ENCODE measurements at places on chromosomes 3 and 15. TPM values are rescaled to one million over a fixed set of nuclear protein-coding genes. Genes with fewer than 3 reads are reported as not detected.

FBXW12 gene
- not detected for polyA plus RNA-seq

RETNLB gene
- not detected for polyA plus RNA-seq

MME gene
- polyA plus RNA-seq, result 61.7 TPM

- DNase-seq, result no peak
These were observed 123.4 kb downstream of the SSR3 start for GRCh38 chr3:156431334-156432124.

DNA sequence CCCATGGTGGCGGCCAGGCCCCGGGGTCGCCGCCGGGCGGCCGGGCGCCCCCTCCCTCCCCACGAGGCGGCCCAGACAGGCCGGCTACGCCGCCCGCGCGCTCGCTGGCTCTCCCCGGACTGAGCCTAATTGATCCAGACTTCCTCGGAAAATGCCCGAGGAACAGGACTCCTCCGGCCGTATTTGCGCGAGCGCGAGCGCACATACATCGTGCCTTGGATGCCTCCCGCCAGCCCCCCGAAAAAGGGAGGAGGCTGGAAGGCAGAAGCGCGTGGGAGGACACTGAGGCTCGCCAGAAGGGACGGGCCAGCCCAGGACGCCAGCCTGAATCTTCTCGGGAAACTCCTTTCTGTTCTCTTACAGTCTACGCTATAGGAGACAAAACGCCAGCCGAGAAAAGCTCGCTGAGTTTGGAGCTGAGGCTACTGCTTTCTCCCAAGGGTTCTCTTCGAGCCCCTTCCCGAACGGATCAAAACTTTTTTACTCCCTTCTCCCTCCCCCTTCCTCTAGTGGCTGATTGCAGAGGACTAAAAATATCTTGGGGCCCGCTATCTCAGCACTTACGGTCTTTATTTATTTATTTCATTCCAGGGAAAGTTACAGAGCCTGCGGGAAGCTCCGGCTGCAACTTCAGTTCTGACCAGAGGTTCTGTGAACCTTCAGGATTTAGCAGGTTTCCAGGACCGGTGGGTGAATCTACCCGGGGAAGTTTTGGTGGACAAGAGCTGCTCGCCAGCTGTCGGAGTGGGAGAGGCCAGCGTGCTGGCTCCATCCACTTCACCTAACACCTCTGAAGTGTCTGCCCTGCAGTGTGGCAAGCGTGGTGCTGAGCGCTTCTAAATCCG is at the start of gene PDZRN3:
Gene PDZRN3 (minus strand): TSS at position 121 of the 845 bp plus-strand sequence.
- DNase-seq, result no peak

DNA sequence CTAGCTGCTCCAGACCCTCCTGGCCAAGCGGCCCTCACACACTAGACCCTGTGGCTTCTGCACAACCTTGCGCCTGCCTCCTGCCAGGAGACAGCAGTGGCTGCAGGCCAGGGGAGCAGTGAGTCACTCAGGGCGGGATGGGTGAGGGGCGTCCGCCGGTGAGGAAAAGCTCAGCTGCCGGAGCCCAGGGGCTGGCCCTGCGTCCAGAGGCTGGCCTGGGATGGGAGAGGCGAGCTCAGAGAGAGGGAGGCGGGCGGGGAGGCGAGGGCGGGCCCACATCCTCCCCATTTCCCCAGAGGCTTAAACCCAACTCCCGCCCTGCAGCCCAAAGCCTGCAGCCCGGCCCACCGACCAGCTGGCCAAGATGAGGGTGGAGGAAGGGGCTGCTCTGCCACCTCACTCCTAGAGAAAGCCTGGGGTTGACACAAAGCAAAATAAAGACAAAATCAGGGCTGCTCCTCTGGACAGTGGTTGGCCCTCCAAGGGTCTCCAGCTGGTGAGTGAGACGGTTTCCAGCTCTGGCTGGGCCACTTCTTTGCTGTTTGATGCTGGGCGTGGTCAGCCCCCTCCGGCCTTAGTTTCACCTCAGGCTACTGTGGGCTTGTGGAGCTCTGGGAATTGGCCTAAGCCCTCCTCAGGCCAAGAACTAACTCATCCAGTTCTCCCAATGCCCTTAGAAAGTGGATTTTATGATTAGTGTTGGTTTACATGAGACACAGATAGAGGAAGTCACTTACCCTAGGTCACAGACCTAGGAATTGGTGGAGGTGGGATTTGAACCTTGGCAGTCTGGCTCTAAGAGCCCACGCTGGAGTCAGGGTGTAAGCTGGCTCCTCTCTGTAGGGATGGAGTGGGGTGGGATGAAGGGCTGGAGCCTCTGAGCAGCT is 50.6 kb downstream of the IQSEC1 start:
- DNase-seq, result peak; percentile 75

DNA sequence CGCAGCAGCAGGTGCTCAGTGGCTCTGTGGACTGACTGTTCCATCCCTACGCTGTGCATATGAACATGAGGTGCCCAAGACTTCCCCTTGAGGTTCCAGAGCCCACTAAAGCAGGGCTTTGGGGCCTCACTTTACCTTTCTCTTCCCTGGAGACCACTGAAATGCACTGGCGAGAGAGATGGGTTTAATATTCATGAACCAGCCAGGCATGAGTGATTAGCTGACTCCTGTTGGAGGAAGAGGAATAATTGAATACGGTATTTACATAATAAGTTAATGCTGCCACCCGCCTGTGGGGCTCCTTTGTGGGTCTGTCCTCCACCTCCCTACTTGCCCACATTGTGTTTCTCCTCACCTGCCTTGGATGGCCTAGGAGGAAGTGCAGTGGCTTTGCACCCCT is 263.4 kb downstream of the TLE3 start:
- no peak for DNase-seq
